ENCODE measurements at places on chromosomes 7 and 10. TPM values are rescaled to one million over a fixed set of nuclear protein-coding genes. Genes with fewer than 3 reads are reported as not detected.

DNA sequence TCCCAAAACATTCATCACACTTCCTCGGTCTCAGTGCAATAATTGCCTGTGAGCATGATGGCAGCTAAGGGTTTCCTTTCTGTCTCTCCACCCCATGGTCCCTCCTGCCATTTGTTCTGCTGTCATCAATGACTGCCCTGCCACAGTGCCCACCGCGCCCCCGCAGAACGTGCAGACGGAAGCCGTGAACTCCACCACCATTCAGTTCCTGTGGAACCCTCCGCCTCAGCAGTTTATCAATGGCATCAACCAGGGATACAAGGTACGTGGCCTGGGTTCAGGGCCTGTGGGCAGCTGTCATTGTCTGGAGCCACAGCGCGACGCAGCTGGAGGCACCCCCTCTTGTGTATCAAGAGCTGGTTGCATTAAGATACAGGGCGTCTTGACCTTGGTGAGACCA lies 632.9 kb upstream of the FOXK1 start:
- DNase-seq, result no peak

CCDC7 gene
- total RNA-seq, result 12.0 TPM

DNA sequence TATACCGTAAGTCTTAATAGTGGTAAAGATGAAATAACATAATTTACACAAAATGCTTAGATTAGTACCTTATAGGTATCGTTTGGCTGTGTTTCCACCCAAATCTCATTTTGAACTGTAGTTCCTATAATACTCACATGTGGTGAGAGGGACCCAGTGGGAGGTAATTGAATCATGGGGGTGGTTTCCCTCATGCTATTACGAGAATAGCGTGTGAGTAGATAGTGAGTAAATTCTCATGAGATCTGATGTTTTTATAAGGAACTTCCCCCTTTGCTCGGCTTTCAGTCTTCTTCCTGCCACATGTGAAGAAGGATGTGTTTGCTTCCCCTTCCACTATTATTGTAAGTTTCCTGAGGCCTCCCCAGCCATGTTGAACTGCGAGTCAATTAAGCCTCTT lies 426.3 kb upstream of the POT1 start:
- H3K4me3 ChIP-seq, result no peak overlapping the region
- no peaks in the 10 kb centered on the region for H3K27me3 ChIP-seq
- DNase-seq, result no peak

ITGB8 gene
- 35.0 TPM for total RNA-seq

CUBN gene
- 2.6 TPM for total RNA-seq

- 0 out of 2 replicates have a peak, but pooled peaks cover 2% of the 10 kb centered on the region for H3K27me3 ChIP-seq
- H3K4me3 ChIP-seq, result peak within 1 kb of the TSS; percentile 91
- peak; percentile 57 for DNase-seq
- H3K27ac ChIP-seq, result peak within 1 kb of the TSS; percentile 70
Measured at GRCh38 chr10:58512491-58513187, at the start of gene BICC1. Gene BICC1 (plus strand): TSS chr10:58512872. CDS start chr10:58513144, 272 bp downstream.

GNG11 gene
- total RNA-seq, result 12.5 TPM

GRCh38 chr7:24956021-24956420 lies 24.0 kb downstream of the OSBPL3 start:
- H3K27me3 ChIP-seq, result no peaks in the 10 kb centered on the region
- H3K36me3 ChIP-seq, result no peaks in the 10 kb centered on the region
- DNase-seq, result no peak
- H3K4me3 ChIP-seq, result no peak overlapping the region

DNA sequence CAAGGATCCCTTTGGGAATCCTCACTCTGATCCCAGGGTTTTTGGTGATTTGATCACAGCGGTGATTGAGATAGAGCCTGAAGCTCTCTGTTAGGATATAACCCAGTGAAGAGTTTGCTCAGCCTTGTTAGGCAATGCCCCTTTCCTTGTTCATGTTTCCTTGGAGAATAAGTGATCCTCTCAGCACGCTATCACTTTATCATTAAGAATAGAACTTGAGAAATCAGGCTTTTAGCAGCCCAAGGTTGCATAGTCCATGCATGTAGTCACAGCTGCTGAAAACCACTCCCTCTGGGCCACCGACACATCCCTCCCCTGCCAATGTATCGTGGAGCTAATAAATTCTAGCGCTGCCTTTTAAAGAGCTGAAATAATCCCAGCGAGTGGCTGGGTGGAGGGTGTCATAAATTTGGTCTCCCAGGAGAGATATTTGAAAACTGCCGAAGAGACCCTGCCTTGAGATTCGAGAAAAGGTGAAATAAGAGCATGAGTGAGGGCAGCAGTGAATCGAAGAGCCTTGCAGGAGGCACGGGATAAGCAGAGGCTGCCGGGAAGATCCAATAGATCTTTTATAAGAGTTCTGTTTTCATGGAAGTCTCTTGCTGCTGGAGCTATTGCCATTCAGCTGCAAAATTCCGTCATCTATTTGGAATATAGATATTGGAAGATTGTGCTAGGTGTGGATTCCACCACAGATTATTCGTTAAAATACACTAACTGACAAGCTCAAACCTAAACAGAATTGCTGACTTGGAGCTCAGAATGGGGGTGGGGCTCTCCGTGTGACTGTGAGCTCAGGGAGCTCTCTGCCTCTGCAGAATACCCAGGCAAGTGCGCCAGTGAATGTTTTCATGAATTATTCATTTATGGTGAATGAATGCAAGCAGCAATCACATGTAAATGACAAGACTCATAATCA lies 249.8 kb downstream of the TRIL start:
- H3K36me3 ChIP-seq, result no peaks in the 10 kb centered on the region
- no peak overlapping the region for H3K4me3 ChIP-seq
- no peak overlapping the region for H3K27ac ChIP-seq
- H3K4me1 ChIP-seq, result no peaks in the 10 kb centered on the region
- no peak for DNase-seq

DNA sequence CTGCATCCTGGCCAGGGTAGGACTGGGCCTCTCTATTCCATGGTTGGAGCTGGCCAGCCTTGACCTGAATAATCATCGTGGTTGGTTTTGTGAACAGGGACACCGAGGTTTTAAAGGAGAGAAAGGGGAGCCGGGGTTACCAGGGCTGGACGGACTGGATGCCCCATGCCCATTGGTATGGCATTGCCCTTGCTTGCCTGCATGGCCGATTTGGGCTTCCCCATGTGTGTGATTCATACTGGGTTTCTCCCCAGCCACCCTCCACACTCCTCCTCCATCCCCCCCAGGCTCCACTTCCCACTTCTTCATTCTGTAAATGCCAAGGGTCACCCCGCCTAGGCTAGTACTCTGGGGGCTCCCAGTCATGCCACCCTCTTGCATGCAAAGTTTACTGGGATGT lies 98.8 kb upstream of the MACROH2A2 start:
- H3K4me1 ChIP-seq, result no peaks in the 10 kb centered on the region
- H3K27me3 ChIP-seq, result no peaks in the 10 kb centered on the region

- DNase-seq, result no peak
- 0 out of 2 replicates have a peak, but pooled peaks cover 1% of the 10 kb centered on the region for H3K36me3 ChIP-seq
- no peak overlapping the region for H3K27ac ChIP-seq
- no peaks in the 10 kb centered on the region for H3K4me1 ChIP-seq
Measured at GRCh38 chr7:22949944-22950343, 64.0 kb downstream of the HYCC1 start.

DNA sequence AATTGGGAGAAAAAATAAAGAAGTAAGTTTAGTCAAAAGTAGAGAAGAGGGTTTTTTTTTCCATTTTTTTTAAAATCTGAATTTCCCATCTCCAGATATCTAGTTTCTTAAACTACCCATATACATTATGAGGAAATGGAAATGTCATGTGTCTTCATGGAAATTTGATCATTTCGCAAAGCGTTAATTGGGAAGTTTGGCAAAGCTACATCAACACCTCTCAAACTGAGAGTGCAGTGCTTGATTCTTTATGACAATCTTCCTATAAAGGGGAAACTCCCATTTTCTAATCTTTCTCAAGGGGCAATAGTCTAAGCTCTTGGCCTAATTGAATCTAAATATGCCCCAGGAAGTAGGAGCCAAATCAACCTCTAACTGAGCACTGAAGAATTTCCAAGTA lies 110.4 kb upstream of the INHBA start:
- H3K27ac ChIP-seq, result no peak overlapping the region
- H3K27me3 ChIP-seq, result no peaks in the 10 kb centered on the region
- no peaks in the 10 kb centered on the region for H3K4me1 ChIP-seq
- DNase-seq, result no peak
- H3K4me3 ChIP-seq, result no peak overlapping the region

GRCh38 chr10:31152421-31153135 lies 120.9 kb upstream of the ZNF438 start:
- DNase-seq, result no peak
- H3K4me3 ChIP-seq, result no peak overlapping the region
- peaks cover 32% of the 10 kb centered on the region for H3K4me1 ChIP-seq
- no peak overlapping the region for H3K27ac ChIP-seq
- H3K36me3 ChIP-seq, result no peaks in the 10 kb centered on the region

Measured in SJCRH30 (cell line).